CD4-positive, CD25-positive, alpha-beta regulatory T cell (primary cell): ENCODE measurements at places on chromosomes 6 and 20. TPM values are rescaled to one million over a fixed set of nuclear protein-coding genes. Genes with fewer than 3 reads are reported as not detected.

ZBTB12 gene
- polyA plus RNA-seq, result not detected

ECT2L gene
- polyA plus RNA-seq, result not detected

RNF217 gene
- polyA plus RNA-seq, result not detected

GLP1R gene
- polyA plus RNA-seq, result not detected

FAM162B gene
- not detected for polyA plus RNA-seq

KHDC1L gene
- not detected for polyA plus RNA-seq

BPIFA1 gene
- not detected for polyA plus RNA-seq

VIP gene
- not detected for polyA plus RNA-seq

BCAS4 gene
- polyA plus RNA-seq, result 8.5 TPM

VPS16 gene
- polyA plus RNA-seq, result 35.3 TPM

TMEM14C gene
- polyA plus RNA-seq, result 93.4 TPM

C2 gene
- not detected for polyA plus RNA-seq

DTNBP1 gene
- polyA plus RNA-seq, result 43.1 TPM

TFAP2D gene
- polyA plus RNA-seq, result not detected
